ENCODE measurements at places on chromosomes 4 and X. TPM values are rescaled to one million over a fixed set of nuclear protein-coding genes. Genes with fewer than 3 reads are reported as not detected.
A peak's percentile ranks its signal among the peaks of the same experiment; 100 is the strongest.

Gene CD38
- total RNA-seq = 1.4 TPM

Gene LPAR4
- total RNA-seq = not detected

Gene ARHGAP6
- 33.6 TPM for total RNA-seq

Gene CFI
- total RNA-seq = 17.8 TPM

Gene SYAP1
- total RNA-seq = 14.2 TPM

Gene RAB40A
- 1.5 TPM for total RNA-seq

Gene S100G
- not detected for total RNA-seq

Gene CT47B1
- total RNA-seq = not detected

Gene HPSE
- total RNA-seq = 1.7 TPM

Gene PRICKLE3
- total RNA-seq = 25.3 TPM

DNA sequence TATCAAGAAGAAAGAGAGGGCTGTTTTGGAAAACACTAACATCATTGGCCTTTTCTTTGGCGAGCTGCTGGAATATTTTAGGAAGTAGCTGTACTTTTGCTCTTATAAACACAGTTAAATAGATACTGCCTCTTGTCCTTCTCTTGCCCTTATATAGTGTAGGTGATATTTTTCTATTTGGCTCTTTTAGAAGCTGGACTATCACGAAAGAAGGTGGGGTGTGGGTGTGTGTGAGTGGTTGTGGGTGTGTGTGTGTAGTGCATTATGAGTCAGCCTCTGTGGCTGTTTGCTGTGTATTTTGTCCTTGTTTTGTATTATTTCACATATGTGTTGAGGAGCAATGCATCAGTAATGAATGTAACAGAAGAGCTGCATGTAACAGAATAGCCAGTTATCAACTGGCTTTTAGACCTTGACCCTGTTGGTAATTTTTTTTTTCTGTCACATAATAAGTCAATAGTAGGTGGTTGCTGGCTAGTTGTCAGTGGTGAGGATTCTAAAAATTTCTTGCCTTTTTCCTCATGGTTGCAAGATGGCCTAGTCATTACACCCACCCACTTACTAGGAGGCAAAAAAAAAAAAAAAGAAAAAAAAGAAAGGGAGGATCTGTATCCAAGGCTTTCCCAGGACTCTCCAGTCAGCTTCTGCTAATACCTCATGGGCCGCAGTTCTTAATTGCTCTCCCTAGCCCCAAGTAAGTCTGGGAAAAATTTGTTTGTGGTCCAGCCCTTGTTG, 23.8 kb downstream of the ARHGAP10 start:
- H3K27ac ChIP-seq = peak overlapping the region; percentile 76
- peaks cover 51% of the 10 kb centered on the region for H3K4me1 ChIP-seq
- DNase-seq = no peak
- no peaks in the 10 kb centered on the region for H3K27me3 ChIP-seq
- peak overlapping the region; percentile 55 for H3K4me3 ChIP-seq

DNA sequence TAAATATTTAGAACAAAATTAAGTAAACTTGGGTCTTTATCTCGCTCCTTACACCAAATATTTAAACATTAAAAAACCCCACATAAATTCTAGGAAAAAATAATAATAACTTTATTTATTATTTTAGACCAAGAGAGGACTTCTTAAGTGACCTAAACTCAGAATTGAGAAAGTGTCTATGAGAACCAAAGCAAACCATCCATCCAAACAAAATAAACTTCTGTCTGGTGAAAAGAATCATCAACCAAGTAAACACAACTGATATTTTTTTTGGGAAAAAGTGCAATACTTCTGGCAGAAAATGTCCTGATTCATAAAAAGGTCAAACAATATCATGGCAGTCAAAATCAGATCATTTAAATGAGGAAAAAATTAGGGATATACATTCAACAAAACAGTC, 533.0 kb downstream of the SPRY1 start:
- H3K27me3 ChIP-seq = no peaks in the 10 kb centered on the region
- H3K27ac ChIP-seq = no peak overlapping the region
- H3K36me3 ChIP-seq = no peaks in the 10 kb centered on the region
- H3K4me3 ChIP-seq = no peak overlapping the region
- H3K4me1 ChIP-seq = no peaks in the 10 kb centered on the region

DNA sequence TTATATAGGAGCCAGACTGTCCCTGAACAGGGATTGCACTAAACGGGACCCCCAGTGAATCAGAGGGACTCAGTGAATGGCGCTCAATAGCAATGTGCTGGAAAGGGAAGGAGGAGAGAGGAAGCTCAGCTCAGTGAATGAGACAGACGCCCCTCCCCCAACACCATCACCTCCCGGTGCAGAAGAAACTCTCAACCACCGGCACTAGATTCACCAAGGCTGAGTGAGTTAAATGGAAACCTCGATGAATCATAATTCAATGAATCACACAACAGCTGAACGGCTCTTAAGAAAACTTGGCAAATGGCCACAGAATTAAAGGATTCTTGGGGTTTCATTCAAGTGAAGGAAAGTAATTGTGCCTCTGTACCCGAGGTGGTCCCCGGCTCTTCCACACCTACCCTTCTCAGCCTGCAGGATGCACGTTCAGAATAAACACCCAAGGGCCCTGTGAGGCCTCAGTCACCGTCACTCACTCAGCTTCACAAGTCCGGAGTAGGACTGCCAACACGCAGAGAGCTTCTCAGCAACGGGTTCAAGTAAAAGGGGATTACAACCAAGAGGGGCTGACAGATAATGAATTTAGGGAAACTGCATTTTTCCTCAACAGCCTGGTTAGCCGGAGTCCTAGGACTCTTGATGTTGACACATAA, 29.3 kb downstream of the CRMP1 start:
- no peak overlapping the region for H3K4me3 ChIP-seq
- H3K27me3 ChIP-seq = no peaks in the 10 kb centered on the region
- H3K36me3 ChIP-seq = no peaks in the 10 kb centered on the region
- no peak for DNase-seq
- no peaks in the 10 kb centered on the region for H3K4me1 ChIP-seq

GRCh38 chrX:9609987-9610386, 145.1 kb downstream of the TBL1X start:
- no peaks in the 10 kb centered on the region for H3K27me3 ChIP-seq
- no peaks in the 10 kb centered on the region for H3K4me1 ChIP-seq
- H3K36me3 ChIP-seq = no peaks in the 10 kb centered on the region
- no peak overlapping the region for H3K27ac ChIP-seq
- no peak for DNase-seq
- no peak overlapping the region for H3K4me3 ChIP-seq

- H3K4me3 ChIP-seq = no peak overlapping the region
- no peaks in the 10 kb centered on the region for H3K36me3 ChIP-seq
- H3K4me1 ChIP-seq = no peaks in the 10 kb centered on the region
- H3K27me3 ChIP-seq = no peaks in the 10 kb centered on the region
- H3K27ac ChIP-seq = no peak overlapping the region
Observed at GRCh38 chrX:23764188-23764984, 18.6 kb upstream of the SAT1 start.

GRCh38 chr4:76550966-76551780, 116.1 kb downstream of the SHROOM3 start:
- DNase-seq = no peak
- no peaks in the 10 kb centered on the region for H3K27me3 ChIP-seq
- H3K4me1 ChIP-seq = peaks cover 9% of the 10 kb centered on the region
- H3K27ac ChIP-seq = no peak overlapping the region

GRCh38 chrX:5307416-5307815, 921.3 kb downstream of the NLGN4X start:
- no peaks in the 10 kb centered on the region for H3K36me3 ChIP-seq
- no peak for DNase-seq
- H3K27me3 ChIP-seq = no peaks in the 10 kb centered on the region
- no peak overlapping the region for H3K27ac ChIP-seq
- H3K4me3 ChIP-seq = no peak overlapping the region

- no peaks in the 10 kb centered on the region for H3K4me1 ChIP-seq
- H3K27me3 ChIP-seq = no peaks in the 10 kb centered on the region
- H3K27ac ChIP-seq = no peak overlapping the region
- H3K4me3 ChIP-seq = no peak overlapping the region
Observed at GRCh38 chrX:121000589-121000988, 15.0 kb upstream of the CT47A1 start.

DNA sequence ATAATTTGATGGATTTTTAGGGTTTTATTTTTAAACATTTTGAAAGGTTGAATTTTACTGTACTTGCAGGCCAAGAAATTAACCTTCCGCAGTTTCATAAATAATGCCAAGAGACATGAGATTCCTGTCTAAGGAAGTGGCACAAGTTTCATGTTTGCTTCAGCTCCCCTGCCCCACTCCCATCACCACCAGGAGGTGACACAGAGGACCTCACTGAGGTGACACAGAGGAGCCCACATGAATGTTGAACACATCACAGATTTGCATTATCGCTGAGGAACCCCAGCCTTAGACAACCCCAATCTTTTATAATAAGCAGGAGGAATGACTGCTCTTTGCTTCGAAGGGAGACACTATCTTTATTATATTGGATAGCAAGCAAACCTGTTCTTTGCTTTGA, 491.4 kb upstream of the ATOH1 start:
- no peak for DNase-seq
- H3K27ac ChIP-seq = no peak overlapping the region
- H3K27me3 ChIP-seq = no peaks in the 10 kb centered on the region
- no peaks in the 10 kb centered on the region for H3K36me3 ChIP-seq
- H3K4me1 ChIP-seq = no peaks in the 10 kb centered on the region
- H3K4me3 ChIP-seq = no peak overlapping the region

GRCh38 chr4:146105464-146105863, 70.1 kb upstream of the LSM6 start:
- no peaks in the 10 kb centered on the region for H3K4me1 ChIP-seq
- no peaks in the 10 kb centered on the region for H3K36me3 ChIP-seq
- no peaks in the 10 kb centered on the region for H3K27me3 ChIP-seq
- H3K4me3 ChIP-seq = no peak overlapping the region
- DNase-seq = no peak

DNA sequence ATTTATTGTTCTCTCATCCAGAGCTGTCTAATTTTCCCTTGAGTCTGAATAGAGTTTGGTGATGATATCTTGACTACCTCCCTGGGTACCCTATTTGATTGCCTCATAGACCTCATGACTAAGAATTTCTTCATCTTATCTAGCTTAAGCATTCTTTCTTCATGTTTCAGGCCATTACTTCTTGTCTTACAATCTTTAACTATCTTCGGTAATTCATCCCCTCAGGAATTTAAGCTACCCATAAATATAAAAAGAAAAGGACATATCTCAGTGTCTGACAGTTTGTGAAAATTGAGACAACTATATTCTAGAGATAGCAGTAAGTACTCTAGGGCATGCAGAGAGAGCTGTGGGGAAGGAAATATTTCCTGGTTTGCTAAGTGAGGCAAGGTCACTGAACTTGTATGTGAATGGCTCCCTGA, 466.1 kb upstream of the GRID2 start:
- no peaks in the 10 kb centered on the region for H3K27me3 ChIP-seq
- H3K36me3 ChIP-seq = no peaks in the 10 kb centered on the region
- no peak overlapping the region for H3K27ac ChIP-seq
- no peaks in the 10 kb centered on the region for H3K4me1 ChIP-seq
- DNase-seq = no peak
- H3K4me3 ChIP-seq = no peak overlapping the region

GRCh38 chrX:125262836-125263235, 56.8 kb upstream of the TEX13C start:
- no peaks in the 10 kb centered on the region for H3K4me1 ChIP-seq
- H3K36me3 ChIP-seq = no peaks in the 10 kb centered on the region
- no peaks in the 10 kb centered on the region for H3K27me3 ChIP-seq
- H3K4me3 ChIP-seq = no peak overlapping the region

DNA sequence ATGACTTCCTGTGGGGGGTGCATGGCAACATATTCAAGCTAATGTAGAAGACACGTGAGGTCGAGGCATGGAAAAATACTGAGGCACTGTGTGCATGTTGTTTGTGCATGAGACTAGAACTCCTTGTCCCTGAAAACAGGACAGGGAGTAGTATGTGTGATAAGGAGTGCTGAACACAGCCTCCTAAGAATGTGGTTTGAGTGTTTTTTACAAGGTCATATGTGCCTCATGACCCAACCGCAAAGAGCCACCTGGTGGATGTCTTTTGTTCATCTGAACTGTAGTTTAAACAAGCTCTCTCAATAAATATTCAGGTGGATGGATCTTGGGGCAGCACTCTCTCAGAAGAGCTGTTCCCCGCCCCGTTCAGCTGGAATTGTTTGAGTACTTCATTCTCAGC, 226.6 kb downstream of the NLGN4X start:
- H3K4me1 ChIP-seq = no peaks in the 10 kb centered on the region
- DNase-seq = no peak
- no peaks in the 10 kb centered on the region for H3K27me3 ChIP-seq
- no peak overlapping the region for H3K4me3 ChIP-seq
